Activated CD4-positive, alpha-beta T cell treated with anti-CD3 and anti-CD28 coated beads, Interleukin-2, amount 50 U/mL, for 24 hours (primary cell): ENCODE measurements at places on chromosomes 4 and X.

DNA sequence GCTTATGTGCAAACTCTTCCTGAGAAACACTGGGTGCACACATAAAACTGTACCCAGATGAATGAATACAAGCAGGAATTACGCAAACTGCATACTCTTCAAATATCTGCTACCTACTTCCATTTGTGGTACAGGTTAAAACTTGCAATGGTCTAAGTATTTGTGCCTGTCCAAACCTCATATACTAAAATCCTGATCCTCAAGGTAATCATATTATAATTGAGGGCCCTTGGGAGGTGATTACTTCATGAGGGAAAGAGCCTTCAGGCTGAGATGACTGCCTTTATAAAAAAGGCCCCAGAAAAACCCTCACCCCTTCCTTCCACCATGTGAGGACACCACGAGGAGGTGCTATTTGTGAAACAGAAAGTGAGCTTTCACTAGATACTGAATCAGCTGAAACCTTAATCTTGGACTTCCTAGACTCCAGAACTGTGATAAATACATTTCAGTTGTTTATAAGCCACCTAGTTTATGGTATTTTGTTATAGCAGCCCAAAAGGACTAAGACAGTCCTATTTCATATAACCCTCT lies 1977.2 kb downstream of the PCDH7 start:
- DNase-seq: no peak

DNA sequence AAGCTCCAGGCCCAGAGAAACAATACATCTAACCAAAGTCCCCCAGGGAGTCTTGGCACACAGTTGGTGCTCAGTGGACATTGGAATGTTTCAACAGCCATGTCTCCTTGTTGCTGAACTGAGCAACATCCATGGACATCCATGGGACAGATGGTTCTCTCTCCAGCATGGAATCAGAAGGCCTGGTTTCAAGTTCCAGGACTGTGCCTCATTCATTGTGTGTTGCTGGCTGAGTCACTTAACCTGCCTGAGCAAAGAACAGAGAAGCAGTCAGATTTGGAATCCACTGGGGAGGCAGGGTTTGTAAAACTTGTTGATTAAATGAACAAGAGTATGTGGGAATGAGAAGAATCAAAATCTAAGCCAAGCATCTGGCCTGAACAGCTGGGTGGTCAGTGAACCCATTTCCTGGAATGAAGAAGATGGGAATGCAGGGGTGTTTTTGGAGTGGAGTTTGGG lies 147.9 kb downstream of the CHIC2 start:
- no peak for DNase-seq

DNA sequence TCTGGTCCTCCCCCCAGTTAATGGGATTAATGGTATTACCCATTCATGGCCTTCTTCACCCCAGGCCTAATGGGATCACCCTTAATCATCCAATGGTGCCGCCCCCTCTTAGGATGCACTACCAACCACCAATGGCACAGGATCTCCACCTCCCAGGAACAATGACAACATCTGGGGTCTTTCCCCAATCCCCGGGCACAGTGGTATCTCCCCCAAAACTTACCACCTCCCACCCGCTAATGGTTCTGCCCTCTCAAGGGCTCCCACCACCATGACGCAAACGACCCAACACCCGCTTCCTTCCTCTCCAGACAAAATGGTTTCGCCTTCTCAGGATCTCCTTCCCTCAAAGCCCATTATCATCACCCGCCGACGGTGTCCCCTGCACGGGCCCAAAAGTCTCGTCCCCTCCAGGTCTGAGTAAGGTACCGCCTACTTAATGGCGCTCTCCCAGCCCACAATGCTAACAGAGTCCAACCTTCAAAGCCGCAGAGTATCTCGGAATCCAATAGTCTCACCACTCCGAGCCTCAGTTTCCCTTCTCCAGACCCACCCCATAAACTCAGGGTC lies 458 bp downstream of the GRIPAP1 start:
- no peak for DNase-seq

GRCh38 chr4:87541521-87541920 lies 12.3 kb upstream of the SPARCL1 start:
- DNase-seq: no peak

DNA sequence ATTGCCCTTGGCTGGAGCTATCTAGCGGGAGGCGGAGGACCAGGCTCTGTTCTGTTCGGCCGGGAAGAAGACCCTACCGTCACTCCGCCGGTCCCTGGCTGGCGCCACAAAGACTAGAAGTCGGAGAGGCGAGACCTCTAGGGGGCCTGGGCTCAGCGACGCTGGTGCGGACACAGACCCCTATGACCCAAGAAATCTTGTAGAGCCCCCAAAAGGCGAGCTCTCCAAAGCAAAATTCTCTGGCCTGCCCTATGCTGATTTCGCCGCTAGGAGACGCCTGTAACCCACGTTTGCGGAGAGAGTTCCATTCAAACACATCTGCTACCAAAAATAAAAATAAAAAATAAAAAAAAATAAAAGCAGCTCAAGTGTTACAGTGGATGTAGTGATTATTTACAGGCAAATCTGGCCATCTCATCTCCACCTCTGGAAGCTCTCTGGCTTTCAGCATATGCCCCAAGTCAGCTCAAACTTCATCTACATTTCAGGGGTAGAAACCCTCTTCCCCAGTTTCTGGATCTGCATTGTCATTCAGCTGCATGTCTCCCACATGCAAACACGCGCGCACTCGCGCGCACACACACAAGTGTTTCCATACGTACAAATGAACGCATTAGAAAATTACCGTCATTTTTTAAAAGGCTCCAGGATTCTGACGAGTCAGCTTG lies 2.4 kb upstream of the PCDH10 start:
- DNase-seq: no peak

- no peak for DNase-seq
Observed at GRCh38 chr4:41205854-41206460, 8.4 kb downstream of the APBB2 start.

GRCh38 chrX:36909676-36910030 lies 98.5 kb upstream of the FAM47C start:
- DNase-seq: no peak
